ENCODE measurements at places on chromosomes 1 and 21. TPM values are rescaled to one million over a fixed set of nuclear protein-coding genes. Genes with fewer than 3 reads are reported as not detected.

ADAMTS4 gene
- total RNA-seq, result 2.7 TPM

ZNF593OS gene
- not detected for total RNA-seq

OR2T27 gene
- total RNA-seq, result not detected

NUF2 gene
- not detected for total RNA-seq

OR6K3 gene
- total RNA-seq, result not detected

PTPN14 gene
- 17.5 TPM for total RNA-seq

IGSF9 gene
- 1.3 TPM for total RNA-seq

DEPDC1 gene
- total RNA-seq, result 0.31 TPM

CA14 gene
- 0.19 TPM for total RNA-seq

SPRR1B gene
- total RNA-seq, result not detected

KCNK1 gene
- total RNA-seq, result 4.2 TPM

- no peaks in the 10 kb centered on the region for H3K36me3 ChIP-seq
- H3K4me3 ChIP-seq, result no peak overlapping the region
- H3K27ac ChIP-seq, result no peak overlapping the region
- H3K27me3 ChIP-seq, result no peaks in the 10 kb centered on the region
Observed at GRCh38 chr1:68633141-68633919, 136.4 kb upstream of the DEPDC1 start.

DNA sequence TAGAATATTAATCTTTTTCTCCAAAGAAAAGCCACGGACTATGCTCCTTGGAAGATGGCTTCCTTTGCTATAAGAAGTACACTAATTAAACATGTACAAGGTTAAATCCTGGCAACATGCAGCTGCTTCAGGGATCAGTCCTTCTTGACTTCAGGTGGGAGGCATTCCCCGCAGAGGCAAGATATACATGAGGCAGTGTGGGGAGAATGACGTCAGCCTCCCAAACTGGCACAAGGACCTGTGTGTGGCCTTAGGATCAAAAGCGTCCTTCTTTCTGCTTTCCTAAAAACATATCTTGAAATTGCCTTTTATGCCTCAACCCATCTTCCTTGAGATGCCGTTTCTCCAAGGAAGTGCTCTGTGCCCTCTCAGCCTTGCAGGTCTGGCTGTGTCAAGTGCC lies 90.3 kb downstream of the WLS start:
- H3K4me1 ChIP-seq, result peaks cover 25% of the 10 kb centered on the region
- no peak overlapping the region for H3K4me3 ChIP-seq
- no peaks in the 10 kb centered on the region for H3K27me3 ChIP-seq
- H3K27ac ChIP-seq, result peak overlapping the region; percentile 85
- no peak for DNase-seq
- H3K36me3 ChIP-seq, result no peaks in the 10 kb centered on the region

DNA sequence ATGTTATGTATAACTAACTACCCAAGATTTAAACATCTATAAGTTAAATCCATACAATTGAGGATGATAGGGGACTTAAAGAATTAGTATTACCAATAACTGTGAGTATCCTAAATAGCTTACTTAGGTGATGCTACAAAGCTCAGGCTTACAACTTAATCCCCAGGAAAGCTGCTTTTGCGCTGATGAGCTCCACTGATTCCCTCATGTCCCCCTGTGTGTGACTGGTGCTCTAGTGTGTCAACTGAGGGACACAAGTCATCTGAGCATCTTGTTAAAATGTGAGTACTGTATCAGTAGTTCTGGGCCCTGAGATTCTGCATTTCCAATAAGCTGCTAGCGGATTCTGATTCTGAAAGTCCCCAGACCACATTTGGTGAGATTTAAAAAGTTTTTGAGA lies 1458.8 kb downstream of the MRPL39 start:
- no peak overlapping the region for H3K4me3 ChIP-seq
- no peaks in the 10 kb centered on the region for H3K36me3 ChIP-seq
- no peaks in the 10 kb centered on the region for H3K4me1 ChIP-seq

DNA sequence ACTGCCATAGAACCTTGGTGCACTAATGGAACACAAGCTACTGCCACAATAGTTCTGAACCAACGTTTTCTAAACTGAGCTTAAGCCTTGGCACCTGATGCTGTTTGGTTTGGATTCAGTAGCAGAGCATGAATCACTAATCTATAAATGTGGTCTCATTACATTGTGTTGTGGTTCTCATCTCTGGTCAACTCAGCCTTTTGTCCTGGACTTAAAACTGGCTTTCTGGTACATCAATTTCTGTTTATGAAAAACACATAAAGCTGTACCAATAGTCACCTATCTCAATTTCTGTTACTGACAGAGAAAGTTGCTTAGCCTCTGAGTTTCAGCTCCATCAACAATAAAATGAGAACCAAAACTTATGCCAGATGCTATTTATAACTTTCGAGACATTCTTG lies 197.5 kb upstream of the KIAA0040 start:
- no peaks in the 10 kb centered on the region for H3K27me3 ChIP-seq
- no peaks in the 10 kb centered on the region for H3K36me3 ChIP-seq
- DNase-seq, result no peak

DNA sequence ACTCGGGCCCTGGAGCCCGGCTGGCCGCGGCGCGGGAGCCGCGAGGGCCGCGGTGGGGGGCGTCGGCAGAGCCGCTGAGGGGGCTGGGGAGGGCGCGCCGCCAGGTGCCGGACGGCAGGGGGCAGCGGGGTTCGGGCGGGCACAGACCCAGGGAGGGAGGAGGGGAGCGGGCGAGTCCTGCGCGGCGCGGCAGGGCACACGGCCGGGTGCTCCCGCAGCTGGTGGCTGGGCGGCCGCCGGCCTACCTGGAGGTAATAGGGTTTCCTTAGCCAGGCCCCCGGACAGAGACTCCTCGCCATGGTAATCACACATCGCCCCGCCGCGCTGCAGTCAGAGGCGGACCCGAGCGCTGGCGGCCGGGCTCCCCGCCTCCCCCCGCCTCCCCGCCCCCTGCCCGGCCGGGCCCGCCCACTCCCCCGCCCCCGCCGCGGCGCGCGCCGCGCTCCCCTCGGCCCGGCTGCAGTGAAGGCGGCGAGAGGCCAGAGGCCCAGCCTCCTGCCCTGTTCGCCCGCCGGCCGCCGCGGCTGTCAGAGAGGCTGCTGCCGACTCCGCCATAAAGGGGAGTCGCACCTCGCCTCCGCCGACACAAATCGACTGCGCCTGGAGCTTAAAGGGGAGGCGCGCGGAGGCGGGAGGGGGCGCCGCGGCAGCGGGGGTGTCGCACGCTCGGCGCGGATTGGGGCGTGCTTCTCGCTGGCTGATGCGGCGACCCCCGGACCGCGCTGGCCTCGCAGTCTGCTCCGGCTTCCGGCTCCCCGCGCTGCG lies at the start of gene DIPK1A:
DIPK1A (minus strand) TSS at position 332 of the 765 bp plus-strand sequence; CDS start at position 299, 33 bp downstream.
- H3K36me3 ChIP-seq, result no peaks in the 10 kb centered on the region
- no peaks in the 10 kb centered on the region for H3K27me3 ChIP-seq
- peak; percentile 78 for DNase-seq
- H3K27ac ChIP-seq, result peak within 1 kb of the TSS; percentile 90
- peak within 1 kb of the TSS; percentile 84 for H3K4me3 ChIP-seq

DNA sequence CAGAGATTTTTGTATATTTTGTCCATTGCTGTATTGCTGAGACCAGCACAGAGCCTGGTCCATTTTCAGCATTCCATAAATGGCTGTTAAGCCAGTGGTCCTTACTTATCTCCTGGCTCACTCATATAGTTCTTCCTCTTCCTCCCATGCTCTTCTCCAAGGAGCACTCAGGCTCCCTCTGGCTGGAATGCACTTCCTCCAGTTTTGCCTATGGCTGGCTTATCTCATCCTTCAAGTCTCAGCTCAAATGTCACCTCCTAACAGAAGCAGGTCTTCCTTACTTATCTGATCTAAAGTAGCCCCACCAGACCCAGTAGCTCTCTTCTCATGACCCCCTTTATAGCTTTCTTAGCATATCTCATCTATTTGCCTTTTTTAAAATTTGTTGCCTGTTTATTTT lies 146.9 kb downstream of the SLC30A10 start:
- no peaks in the 10 kb centered on the region for H3K27me3 ChIP-seq
- no peak overlapping the region for H3K27ac ChIP-seq

DNA sequence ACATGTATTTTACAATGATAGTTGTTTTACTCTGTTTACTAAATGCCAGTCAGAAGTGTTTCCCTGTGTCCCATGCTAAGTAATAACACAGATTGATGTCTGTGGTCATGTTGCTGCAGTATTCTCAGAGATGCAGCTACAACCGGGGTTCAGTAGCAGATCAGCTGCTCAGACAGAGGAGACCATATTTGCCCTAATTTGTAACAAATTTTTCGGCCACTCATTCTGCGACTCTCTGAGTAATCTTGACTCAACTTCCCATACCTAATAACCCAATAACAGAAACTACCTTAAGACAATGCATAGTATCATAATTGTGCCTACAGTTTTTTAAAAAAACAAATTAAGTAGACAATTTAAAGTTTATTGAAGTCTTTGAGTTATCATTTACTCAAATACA lies 32.6 kb downstream of the NIBAN1 start:
- no peaks in the 10 kb centered on the region for H3K4me1 ChIP-seq
- no peak overlapping the region for H3K27ac ChIP-seq
- no peaks in the 10 kb centered on the region for H3K27me3 ChIP-seq
- no peaks in the 10 kb centered on the region for H3K36me3 ChIP-seq
- no peak for DNase-seq

DNA sequence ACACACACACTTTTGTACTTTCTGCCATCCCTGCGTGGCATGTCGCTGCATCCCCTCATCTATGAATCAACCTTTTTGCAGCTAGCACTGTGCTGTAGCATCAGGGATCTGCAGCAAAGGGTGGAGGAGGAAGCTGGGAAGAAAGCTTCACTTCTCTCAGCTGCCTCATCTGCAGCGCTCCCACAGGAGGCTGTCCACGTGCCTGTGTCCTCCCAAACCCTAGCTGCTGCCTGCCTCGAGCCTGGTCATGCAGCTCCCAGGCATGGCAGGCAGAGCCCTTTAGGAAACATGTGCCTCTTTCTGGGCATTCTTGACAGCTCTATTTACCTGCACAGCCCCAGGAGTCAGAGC lies 262.1 kb upstream of the SGIP1 start:
- no peaks in the 10 kb centered on the region for H3K4me1 ChIP-seq
- H3K4me3 ChIP-seq, result no peak overlapping the region
- no peaks in the 10 kb centered on the region for H3K36me3 ChIP-seq
- peak overlapping the region; percentile 55 for H3K27ac ChIP-seq
- H3K27me3 ChIP-seq, result no peaks in the 10 kb centered on the region

DNA sequence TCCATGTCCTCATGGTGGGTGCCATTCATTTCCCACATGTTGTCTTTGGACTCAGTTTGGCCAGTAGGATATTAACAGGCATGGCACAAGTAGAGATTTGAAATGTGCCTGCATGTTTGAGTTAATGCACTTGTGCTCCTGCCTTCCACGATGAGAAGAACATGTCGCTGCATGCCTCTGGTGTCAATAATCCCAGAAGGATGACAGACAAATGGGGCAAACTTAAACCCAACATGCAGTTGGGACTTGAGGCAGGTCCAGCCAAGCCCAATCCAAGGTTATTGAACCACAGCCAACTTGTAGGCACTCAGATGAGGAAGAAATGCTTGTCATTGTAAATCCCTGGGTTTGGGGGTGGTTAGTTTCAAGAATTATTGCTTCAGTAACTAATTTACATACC lies 174.6 kb downstream of the TRIM33 start:
- H3K4me1 ChIP-seq, result no peaks in the 10 kb centered on the region
- H3K4me3 ChIP-seq, result no peak overlapping the region
- no peak for DNase-seq
- no peaks in the 10 kb centered on the region for H3K27me3 ChIP-seq

DNA sequence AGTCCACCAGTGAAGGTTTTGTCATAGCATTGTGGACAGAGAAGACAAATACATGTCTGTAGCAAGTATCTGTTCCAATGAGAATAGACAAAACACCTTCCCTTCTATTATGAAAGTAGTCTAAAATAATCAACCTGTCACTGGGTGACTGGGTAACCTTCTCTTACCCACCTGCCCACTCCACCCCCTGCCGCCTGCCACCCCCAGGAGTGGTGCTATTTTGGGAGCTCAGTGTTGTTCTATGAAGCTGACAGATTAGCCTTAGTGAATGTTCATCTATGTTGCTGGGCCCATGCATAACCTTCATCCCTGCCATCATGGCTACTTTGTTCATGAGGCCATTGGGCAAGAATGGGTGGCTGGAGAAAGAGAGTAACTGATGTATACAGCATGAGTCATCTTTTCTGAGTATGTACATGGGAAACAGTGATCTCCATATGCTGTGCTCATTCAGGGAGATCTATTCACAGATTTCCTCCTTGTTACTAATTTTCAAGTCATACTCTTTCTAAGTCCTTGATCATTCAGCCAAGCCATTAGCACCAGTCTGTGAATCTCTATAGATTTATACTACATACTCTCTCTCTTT lies 24.8 kb downstream of the MARK1 start:
- no peaks in the 10 kb centered on the region for H3K27me3 ChIP-seq
- H3K36me3 ChIP-seq, result no peaks in the 10 kb centered on the region
- H3K27ac ChIP-seq, result no peak overlapping the region
- DNase-seq, result no peak
- H3K4me1 ChIP-seq, result no peaks in the 10 kb centered on the region

DNA sequence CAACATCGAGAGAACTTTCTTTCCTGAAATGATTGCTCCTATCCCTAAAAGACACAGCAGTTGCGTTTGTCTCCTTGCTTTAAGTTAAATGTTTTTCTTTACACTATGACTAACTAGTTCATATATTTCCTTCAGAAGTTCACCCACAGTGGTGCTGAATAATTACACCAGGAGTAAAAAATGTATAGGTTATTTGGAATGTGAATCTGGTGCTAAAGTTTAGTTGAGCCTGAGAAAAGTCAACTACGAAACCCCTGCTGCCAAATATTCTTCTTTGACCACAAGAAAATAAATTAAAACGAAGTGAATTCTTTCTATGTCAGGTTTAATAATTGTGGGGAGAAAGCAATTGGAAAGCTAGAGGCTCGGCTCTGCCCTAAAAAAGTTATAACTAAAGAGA lies 52.8 kb downstream of the C4BPA start:
- no peaks in the 10 kb centered on the region for H3K27me3 ChIP-seq
- no peak overlapping the region for H3K27ac ChIP-seq
- H3K4me3 ChIP-seq, result no peak overlapping the region
- no peaks in the 10 kb centered on the region for H3K4me1 ChIP-seq
- DNase-seq, result no peak

GRCh38 chr1:117646007-117646811 lies 40.4 kb downstream of the TENT5C start:
- H3K27ac ChIP-seq, result no peak overlapping the region
- DNase-seq, result no peak
- no peaks in the 10 kb centered on the region for H3K27me3 ChIP-seq
- no peaks in the 10 kb centered on the region for H3K36me3 ChIP-seq

DNA sequence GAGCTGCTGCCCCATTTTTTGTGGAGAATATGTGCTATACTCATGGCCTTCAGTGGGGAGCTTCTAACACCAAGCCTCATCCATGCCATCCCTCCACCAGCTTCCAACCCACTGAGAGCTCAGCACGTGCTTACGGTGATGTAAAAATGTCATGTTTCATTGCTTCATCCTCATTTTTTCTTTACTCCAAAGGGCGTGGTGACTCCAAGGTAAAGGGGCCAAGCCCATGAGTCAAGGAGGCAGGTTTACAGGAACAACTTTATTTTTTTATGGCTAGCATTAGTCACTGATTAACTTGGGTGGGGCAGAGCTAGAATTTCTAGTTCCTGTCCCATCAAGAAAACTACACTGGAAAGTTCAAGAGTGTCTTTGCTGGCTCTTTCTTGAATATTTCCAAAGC lies at the start of gene C1orf226:
C1orf226 (plus strand) TSS at position 346 of the 400 bp plus-strand sequence. CDS start 174 bp downstream, outside the sequence.
- H3K4me1 ChIP-seq, result no peaks in the 10 kb centered on the region
- no peaks in the 10 kb centered on the region for H3K36me3 ChIP-seq
- no peak within 1 kb of the TSS for H3K4me3 ChIP-seq
- no peaks in the 10 kb centered on the region for H3K27me3 ChIP-seq

Data from pancreas (tissue), 10 donors.